SIG-M5 (cell line): ENCODE measurements at places on chromosomes 7 and 10.

DNA sequence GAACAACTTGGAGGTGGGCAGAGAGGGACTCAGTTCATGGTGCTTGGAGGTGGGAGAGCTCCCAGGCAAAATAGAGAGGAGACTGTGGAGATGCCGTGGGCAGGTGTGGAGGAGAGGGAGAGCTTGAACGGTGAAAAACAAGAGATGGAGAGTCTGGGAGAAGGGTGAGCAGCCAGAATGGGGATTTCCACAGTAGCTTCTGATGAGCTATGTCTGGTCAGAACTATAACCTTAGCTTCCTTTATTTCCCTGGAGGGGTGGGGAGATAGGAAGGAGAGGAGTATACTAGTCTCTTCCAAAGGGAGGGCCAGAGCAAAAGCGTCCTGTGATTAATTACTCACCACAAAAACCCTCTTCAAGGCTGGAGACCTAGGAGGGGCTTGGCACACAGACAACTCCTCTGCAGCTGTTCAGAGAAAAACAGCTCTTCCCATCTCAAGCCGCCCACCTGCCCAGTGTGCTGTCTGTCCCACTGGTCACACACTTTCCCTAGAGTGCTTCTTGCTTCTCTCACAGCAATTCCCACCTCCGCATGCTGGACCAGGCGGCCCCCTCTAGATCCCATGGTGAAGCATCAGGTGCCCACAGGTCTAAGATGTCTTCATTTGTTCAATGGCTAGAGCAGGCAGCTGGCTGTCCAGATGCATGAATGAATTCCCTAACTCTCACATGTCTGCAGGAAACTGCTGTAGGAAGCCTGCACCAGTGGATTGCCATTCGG lies 41.9 kb downstream of the TAS2R41 start:
- no peak for DNase-seq

- no peak for DNase-seq
These were observed 5.6 kb upstream of the CNPY1 start for GRCh38 chr7:155551785-155552611.

GRCh38 chr10:91002656-91003055 lies 81.8 kb upstream of the ANKRD1 start:
- DNase-seq: no peak

- no peak for DNase-seq
These were observed 311.9 kb downstream of the TCERG1L start for GRCh38 chr10:130999376-131000202.

DNA sequence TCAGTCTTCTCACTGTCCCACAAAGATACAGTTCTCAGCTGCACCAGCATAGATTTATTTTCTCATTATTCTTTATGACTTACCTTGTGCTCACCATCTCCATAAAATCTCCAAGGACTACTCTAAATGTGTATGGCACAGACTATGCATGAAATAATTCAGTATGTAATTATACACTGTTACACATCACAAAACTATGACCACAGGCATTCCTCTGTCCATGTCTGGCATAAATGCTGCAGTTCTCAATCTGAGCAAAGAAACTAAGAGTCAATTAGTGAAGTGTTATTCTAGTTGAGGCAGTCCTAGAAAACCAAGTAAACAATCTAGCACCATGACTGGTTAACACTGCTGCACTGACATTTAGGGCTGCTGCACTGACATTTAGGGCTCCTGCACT lies 2.7 kb downstream of the CYCS start:
- DNase-seq: no peak

DNA sequence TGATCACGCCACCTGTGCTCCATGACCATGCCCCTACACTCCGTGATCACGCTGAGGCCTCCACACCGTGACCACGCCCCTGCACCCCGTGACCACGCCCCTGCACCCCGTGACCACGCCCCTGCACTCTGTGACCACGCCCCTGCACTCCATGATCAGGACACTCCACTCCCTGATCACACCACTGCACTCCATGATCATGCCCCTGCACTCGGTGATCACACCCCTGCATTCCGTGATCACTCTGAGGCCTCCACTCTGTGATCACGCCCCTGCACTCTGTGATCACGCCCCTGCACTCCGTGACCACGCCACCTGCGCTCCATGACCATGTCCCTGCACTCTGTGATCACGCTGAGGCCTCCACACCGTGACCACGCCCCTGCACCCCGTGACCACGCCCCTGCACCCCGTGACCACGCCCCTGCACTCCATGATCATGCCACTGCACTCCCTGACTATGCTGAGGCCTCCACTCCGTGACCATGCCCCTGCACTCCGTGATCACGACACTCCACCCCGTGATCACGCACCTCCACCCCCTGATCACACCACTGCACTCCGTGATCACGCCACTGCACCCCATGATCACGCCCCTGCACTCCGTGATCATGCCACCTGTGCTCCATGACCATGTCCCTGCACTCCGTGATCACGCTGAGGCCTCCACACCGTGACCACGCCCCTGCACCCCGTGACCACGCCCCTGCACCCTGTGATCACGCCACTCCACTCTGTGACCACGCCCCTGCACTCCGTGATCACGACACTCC lies 27.7 kb downstream of the STK32C start:
- DNase-seq: no peak

DNA sequence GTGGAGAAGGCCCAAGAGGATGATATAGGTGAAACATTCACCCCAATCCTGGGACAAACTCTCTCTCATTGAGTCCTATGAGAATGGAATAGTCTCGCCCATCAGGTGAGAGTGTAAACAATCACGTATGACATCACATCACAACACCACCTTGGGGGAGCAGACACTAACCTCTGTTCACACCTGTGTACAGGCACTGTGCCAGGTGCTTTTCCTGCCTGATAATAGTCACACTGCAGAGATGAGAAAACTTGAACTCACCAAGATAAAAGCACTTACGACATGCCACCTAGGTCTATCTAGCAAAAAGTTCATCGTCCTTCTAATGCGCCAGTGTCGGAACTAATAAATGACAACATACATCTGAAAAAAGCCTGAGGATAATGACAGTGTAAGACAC lies 187.8 kb downstream of the FAM107B start:
- no peak for DNase-seq

- DNase-seq: no peak
These were observed 11.8 kb upstream of the ACBD5 start for GRCh38 chr10:27252267-27253000.

DNA sequence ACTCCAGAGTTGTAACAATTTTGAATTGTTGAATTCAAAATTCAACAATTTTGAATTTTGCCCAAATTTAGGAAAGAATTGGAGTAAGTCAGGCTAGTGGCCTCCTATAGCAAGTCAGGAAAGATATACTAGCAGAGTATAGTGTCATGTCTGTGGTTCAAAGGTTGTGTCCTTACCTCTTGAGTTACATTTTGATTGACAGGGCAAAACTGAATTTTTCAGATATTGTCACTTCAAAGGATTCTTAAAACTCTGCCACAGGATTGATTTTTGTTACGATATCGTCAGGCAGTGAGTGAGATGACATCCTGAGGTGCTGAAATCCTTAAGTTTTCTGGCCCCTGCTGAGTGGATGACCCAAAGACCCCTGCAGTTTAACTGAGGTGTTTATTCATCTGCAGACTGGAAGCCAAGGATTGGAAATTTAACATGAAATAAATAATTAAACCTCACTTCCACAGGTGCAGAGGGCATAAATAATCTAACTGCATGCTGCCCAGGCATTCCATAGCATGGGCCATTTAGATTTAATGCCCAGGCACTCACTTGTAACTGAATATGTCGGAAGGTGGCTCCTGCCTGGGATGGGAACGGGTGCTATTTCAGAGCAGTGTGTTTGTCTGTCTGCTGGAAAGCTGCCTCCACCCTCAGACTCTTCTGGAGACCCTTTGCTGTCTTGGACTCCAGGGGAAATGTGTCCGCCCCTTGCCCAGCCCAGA lies 50.8 kb downstream of the RBM20 start:
- DNase-seq: no peak

DNA sequence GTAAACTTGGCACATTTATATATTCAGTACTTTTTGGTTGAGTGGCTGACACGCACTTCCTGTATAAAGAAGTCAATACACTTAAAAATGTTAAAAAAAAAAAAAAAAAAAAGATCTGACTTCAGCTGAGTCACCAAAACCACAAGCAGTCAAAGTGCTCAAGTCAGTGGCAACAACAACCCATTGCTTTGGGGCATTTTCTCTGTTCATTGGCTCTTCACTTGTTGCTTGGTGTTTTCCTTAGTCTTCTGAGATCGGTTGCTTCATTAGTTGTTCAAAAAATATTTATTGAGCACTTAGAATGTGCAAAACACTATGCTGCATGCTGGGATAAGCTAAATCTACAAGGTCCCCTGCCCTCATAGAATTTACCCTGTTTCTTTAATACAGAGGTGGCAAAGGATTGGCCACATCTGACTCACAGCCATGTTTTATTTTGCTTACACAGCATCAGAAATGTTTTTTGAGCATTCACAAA lies 63.7 kb downstream of the ZNRF2 start:
- DNase-seq: peak; percentile 73

DNA sequence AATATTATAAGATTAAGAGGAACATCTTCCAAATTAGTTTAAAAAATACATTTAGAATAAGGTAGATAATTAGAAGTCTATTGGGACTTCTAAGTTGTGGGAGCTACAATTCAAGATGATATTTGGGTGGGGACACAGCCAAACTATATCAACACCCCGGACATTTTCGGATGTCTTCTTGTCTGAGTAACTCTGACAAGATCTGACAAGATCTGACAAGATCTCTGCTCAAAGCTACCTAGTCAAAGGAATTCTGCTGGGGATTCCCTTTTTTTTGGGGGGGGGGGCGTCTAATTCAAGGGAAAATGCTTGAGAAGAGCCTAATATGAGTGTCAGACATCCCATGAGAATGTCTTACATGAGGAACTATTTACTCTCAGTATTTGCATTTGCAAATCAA lies 5.2 kb upstream of the AGMO start:
- DNase-seq: no peak

- DNase-seq: no peak
These were observed 17.7 kb downstream of the AIFM2 start for GRCh38 chr10:70114902-70115301.

GRCh38 chr10:119817991-119818888 lies 54.4 kb downstream of the MCMBP start:
- DNase-seq: no peak

GRCh38 chr7:82173400-82174021 lies 270.1 kb downstream of the CACNA2D1 start:
- DNase-seq: no peak

DNA sequence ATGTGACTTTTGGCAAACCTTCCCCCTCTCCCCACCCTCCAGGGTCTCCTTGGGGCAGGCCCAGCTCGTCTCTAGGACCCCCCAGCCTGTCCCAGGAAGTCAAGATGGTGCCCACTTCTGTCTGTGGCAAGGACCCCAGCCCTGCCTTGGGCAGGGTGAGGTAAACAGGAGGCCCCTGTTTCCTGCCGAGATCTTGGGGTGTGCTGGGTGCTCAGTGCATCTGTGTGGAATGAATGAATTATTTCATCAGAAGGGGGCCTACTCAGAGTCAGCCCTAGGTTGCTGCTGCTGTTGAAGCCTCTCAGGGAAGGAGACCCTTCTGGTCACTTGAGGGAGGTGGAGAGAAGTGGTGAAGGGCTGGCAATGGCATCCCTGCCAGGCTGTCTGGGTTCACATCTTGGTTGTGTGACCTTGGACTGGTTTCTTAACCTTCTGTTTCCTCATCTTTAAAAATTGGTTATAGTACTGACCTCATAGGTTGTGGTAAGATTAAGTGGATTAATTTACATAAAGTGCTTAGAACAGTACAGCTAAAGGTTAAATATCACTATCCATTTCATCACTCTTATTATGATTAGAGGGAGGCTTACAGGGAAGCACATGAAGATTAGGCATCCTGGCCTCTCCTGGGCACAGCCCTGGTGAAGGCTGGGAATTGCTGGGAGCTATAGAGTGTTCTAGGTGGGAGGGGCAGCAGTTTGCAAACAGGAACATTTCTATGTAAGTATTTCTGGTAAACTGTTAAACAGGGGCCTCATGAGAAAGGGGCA lies 67.7 kb downstream of the ZMIZ1 start:
- no peak for DNase-seq

DNA sequence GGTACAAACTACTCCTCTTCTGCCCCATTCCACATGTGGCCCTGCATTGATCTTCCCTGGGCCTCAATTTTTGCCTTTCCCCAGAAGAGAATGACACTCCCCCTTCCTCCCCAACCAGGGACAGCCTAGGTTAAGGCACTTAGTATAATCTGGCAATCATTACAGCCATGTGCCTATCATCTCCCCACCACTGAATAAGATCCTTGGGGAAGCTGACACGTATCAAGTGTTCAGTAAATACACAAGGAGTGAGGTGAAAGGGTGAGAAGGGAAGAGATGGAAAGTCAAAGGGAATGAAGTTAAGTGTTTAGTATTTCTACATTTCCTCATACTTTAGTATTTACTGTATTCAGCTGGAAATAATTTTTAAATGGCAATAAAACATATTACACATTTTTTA lies 31.9 kb downstream of the FBXW4 start:
- no peak for DNase-seq

DNA sequence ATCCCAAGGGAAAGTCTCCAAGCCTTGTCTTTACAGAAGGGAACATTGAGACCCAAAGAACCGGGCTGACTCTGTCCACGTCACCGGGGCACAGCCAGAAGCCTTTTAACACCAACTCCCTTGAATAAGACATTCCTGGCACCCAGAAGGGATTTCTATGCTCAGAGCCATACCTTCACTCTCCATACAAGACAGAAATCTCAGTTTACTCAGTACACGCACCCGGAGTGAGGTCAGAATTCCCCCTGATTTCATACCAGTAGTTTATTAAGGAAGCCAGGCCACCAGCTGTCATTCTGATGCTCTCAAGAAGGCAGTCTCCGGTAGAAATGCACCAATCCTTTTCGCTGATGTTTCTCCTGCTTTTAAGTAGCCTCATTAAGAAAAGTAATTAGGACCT lies 134.2 kb upstream of the KCNMA1 start:
- DNase-seq: no peak

DNA sequence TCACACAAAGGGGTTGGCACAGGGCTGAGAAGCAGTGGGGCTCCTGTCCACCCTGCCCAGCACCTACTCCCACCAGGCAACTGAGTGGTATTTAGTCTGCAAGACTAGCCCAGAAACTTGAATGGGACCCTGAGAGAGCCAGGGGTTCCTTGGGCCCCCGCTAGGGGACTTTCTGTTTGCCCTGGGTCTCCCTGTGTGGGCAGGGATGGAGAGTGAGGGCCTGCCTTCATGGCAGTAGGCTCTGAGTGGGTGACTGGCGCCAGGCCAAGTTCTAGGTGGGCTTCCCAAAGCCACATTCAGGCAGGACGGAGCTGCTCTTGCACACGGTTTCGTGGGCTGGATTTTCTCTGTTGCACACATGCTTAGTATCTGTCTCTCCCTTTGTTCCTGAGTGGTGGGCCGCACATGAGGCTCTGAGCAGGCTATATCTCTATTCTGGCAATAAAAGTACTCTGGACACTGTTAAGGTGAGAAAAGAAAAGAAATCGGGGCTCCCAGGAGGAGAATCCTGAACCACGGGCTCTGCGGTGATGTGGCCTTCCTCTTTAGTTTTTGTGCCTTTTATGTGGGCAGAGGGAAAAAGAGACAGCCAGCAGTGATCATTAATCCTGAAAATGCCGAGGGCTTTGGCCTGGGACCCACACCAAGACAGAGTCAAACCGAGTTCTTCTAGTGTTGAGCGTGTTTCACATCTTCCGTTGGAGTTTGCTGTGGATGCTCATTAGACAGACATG lies 26.9 kb downstream of the IL2RA start:
- no peak for DNase-seq

- DNase-seq: no peak
These were observed 146.6 kb downstream of the REEP3 start for GRCh38 chr10:63667596-63668480.

- DNase-seq: no peak
These were observed 1.2 kb upstream of the MLLT10 start for GRCh38 chr10:21532694-21533466.

GRCh38 chr7:100895956-100896731 lies 456 bp upstream of the ACHE start:
- no peak for DNase-seq
